D721Med (cell line): ENCODE measurements at places on chromosomes 1 and 21.

DNA sequence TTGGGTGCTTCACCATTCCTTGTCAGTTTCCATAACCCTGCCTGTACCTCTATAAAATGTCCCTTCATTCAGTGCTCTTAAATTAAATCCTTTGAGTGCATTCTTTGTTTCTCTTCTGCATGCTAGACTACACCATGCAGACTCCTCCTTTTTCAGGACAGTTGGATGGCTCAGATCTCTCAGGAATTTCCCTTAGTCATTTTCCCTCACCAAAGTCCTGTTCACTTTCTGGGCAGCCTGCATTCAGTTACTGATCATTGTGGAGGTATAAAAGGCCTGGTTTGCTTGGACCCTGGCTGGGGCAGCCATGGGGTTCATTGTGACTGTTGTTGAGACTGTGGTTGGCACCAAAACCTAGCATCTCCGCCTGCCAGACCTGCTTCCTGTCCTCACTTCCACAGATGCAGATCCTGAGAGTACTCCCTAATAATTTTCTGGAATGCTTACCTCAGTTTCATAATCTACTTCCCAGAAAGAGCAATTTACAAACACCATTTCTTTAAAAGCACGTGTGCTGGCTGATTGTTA is 88.4 kb downstream of the PDE4B start:
- no peak for DNase-seq

- DNase-seq: no peak
These were observed 51.1 kb downstream of the ST6GALNAC3 start for GRCh38 chr1:76125473-76126219.

DNA sequence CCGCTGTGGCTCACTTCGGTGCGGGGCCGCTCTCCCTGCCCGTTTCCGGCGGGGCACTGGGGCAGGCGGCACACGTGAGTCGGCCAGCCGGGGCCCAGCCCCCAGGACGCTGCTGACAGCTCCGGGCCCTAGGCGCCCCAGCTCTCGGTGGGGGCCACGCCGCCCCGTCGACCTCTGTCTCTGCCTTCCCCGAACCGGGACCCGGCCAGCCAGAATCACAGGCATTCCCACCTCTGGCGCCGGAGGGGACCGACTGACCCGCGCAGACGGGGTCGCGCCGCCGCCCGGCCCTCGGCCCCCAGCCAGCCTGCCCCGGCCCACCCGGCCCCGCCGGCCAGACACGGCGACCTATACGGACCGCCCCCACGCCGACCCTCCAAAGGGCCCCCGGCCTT is 755 bp downstream of the SCMH1 start:
- no peak for DNase-seq

GRCh38 chr1:115179397-115180079 is 90.2 kb upstream of the TSPAN2 start:
- no peak for DNase-seq
